ENCODE measurements at places on chromosomes 11 and 22.
A peak's percentile ranks its signal among the peaks of the same experiment; 100 is the strongest.

DNA sequence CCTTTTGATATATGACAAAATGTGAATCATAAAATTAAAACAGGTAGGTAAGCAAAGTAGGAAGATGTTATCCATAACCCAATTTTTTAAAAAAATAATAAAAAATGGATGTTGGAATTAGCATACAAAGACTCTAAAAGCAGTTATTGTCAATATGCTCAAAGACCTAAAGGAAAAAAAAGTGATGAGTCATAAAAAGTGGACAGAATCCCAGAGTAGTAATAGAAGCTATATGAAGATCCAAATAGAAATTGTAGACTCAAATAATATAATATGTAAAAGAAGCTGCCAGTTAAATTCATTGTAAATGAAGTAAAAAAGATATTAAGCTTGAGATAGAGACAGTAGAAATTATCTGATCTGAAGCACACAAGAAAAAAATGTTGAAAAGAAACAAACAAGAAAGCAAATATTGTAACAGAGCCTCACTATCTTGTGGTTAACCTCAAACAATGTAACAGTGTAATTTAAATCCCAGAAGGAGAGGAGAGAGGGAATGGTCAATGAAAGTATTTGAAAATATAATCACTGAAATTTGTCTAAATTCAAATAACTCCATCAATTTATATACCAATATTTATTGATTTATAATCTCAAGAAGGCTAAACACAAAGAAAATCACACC, 773.4 kb upstream of the RAG2 start:
- peak; percentile 43 for DNase-seq

DNA sequence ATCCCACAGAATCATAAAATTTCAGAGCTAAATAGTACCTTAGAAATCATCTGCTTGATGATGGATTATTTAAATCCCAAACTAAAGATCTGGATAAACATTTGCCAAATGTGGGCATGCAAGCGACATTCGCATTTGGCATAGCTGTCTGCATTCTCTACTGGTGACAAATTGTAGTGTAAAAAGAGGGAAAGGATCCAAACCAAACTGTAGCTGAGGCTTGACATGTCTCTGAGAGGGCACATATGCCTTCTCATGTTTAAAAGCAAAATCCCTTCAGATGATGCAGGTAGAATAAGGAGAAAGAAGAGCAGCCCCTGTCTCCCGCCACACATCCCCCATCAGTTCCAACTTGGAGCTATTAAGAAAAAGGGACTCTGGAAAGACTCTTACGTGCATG, 257.5 kb upstream of the MTNR1B start:
- DNase-seq, result no peak

GRCh38 chr11:23143022-23143421, 282.7 kb upstream of the CCDC179 start:
- no peak for DNase-seq

DNA sequence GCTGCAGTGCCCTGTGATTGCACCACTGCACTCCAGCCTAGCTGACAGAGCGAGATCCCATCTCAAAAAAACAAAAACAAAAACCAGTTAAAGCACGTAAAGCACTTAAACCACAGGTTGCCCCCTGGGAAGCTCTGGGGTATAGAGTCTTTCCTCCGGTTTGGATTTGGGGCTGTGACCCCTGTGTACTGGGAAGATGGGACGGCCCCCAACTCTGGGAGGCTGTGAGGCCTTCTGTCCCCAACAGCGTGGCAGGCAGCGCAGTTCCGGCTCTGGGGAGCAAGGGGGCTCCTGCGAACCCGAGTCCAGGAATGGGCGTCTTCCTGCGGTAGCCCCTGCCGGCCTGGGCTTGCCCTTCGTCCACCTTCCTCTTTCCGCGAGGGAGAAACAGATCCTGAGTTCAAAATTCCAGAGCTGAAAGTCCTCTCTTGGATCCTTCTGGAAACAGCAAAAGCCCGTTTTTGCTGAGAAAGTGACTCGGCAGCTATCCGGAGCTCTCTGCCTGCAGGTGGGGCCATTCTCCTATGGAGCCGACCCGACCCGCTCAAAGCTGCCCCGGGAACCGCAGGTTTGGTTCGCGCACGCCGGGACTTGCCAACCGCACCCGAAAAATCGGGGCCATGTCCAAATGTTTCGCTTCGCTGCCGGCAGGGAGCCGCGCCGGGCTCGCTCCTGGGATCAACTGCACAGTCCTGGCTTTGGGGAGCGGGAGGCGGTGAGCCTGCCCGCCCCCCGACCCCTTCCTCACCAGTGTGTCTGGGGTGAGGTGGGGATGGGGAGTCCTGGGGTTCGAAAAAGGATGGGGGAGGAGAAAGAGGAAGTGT, 36.3 kb upstream of the POLA2 start:
- peak; percentile 80 for DNase-seq

DNA sequence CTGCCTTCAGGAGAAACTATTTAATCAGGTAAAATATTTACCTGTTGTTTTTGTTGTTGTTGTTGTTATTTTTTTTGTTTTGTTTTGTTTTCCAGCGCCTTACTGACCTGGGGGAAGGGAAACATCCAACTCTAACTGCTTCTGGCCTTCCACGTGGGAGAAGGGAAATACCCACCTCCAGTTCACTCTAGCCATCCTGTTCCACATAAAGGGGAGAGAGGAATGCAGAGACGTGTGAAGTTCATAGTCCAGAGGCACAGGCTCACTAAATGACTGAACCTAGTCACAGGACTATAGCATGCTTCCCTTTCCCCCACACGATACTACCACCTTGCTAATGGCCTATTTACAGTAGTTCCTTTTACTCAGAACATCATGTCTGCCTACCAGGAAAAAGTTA, 72.4 kb upstream of the VSTM5 start:
- no peak for DNase-seq

DNA sequence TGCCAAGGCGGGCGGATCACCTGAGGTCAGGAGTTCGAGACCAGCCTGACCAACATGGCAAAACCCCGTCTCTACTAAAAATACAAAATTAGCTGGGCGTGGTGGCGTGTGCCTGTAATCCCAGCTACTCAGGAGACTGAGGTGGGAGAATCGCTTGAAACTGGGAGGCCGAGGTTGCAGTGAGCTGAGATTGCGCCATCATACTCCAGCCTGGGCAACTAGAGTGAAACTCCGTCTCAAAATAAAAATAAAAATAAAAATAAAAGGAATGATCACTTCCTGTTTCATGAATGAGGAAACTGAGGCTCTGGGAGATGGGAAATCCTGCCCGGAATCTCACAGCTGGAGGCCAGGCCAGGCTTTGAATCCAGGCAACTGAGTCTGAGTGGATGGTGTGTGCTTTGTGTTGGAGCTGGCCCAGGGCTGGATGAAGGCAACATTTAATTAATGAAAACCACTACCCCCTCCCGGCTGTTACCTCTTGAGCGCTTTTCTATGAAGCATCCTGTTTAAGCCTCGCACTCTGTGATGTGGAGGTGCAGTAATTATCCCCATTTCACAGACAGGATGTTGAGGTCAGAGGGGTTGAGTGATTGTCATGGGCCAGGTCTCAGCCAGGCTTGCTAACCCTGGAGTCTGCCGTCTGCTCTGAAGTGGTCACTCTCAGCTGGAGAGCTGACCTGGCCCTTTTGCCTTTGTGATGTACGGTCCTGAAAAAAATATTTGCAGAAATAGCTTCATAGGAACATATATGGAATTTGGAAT, 27.8 kb downstream of the LRP5 start:
- DNase-seq, result no peak

DNA sequence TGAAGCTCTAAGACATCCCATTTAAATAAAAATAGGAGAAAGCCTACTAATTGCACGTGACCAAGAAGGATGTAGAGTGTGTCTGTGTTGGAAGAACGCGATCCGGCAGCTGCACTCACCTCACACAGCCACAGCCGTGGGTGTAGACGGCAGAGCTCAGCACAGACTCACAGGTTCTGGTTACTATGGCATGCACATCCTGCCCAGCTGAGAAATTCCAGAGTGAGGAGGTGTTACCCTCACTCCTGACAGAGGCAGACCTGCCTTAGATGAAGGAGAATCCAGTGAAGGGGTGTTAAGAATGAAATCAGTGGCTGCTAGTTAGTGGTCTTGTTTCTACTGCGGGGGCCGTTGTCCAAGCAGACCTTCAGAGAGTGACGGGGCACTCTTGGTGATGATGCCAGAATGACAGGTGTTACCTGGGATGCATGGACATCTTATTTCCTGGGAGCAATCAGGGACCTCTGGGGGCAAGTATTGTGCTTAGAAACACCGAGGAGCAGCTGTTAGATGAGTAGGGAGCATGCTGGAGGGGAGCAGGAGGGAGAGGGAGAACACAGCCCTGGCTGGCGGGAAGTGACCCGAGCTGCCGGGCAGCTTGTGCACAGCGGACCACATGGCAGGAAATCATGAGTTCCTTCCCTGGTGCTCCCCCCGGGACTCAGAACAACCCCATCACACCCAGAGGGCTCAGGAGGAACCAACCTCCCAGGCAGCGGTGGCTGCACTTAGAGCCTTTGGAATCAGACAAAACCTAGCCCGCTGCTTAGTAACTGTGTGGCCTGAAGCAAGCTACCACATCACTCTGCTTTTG, 12.3 kb downstream of the KCNJ5 start:
- DNase-seq, result no peak

DNA sequence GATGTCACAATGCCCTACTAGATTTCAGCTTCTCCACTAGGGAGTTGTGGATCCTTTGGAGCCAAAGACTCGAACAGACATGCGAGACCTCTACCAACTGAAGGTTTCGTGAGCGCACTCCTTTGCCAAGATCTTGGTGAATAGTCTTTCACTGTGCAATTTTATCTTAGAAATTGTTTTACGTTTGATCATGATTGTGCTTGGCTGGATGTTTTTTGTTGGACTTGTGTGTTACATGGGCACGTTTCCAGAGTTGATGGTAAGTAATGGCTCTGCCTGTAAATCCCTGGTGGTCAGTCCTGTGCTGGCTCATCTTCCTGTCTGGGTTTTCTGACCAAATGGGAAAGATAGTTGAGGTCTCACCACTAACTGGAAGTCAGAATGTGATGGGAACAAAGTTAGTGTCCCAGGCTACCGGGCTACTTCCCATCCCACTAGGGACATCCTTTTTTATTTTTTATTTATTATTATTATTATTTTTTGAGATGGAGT, at the start of gene MISFA:
Gene MISFA, plus strand, starts transcription at position 51 of the 492 bp plus-strand sequence. Its CDS starts 140 bp downstream, at position 191.
- DNase-seq, result no peak

DNA sequence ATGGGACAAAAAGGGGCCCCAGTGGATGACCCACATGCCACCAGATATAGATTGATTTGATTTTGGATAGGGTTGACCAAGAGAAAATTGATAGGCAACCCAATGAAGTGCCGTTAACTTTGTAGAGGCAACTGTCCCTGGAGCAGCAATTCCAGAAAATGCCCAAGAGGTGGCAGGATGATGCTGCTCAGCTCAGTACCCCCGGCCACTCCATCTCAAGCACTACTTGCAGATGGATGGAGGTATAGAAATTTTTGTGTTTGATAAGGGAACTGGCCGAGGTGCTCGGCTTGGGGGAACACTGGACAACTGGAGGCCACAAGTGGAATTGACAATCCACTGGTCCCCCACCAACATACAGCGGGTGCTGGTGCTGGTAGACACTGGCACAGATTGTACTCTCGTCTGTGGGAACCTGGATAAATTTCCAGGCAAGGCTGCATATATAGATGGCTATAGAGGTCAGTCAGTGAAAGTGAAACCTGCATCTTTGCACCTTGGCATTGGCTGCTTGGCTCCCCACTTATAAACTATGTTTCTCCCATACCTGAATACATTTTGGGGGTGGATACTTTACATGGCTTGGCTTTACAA, 86.3 kb downstream of the CCDC83 start:
- DNase-seq, result peak; percentile 94

GRCh38 chr11:60251485-60252212, 8.7 kb upstream of the MS4A4E start:
- peak; percentile 87 for DNase-seq

DNA sequence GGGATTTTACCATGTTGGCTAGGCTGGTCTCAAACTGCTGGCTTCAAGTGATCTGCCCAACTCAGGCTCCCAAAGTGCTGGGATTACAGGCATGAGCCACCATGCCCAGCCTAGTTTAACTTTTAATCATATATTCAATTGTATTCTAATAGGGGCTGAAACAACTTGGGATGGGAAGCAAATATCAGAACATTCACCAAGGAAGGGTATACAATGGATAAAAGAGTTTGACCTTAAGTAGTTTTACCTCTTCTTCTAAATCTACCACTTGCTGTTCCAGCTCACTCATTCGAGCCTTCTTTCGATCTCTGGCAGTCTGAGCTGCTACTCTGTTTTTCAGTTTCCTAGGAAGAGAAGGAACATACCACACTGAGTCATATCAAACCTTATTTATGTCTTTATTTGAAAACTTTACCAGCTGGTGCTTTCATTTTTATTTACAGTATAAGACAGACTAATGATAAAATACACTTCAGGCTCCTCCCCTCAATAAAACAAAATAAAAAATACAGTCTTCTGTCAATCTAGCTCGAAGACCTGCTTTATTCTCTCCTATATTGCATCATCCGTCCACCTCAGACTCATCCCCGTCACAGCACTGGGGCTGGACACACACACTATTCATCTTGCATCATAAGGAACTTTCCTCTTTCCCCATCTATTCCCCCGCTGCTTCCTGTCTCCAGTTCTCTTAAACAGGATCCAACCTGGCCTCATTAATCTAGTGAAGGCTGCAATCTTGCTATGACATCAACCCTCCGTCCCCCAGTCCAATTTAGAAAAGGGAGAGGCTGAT, 1.4 kb downstream of the XBP1 start:
- DNase-seq, result peak; percentile 85

GRCh38 chr11:125343718-125344131, 152.3 kb downstream of the FEZ1 start:
- no peak for DNase-seq

GRCh38 chr22:36860821-36861659, at the start of gene NCF4:
TSS of gene NCF4 (plus strand) at chr22:36861006. CDS start at chr22:36861172, 166 bp downstream.
- peak; percentile 95 for DNase-seq

GRCh38 chr11:13168271-13168670, 109.3 kb upstream of the BMAL1 start:
- DNase-seq, result no peak

- DNase-seq, result no peak
These were observed 18.9 kb upstream of the INSC start for GRCh38 chr11:15095736-15096228.

DNA sequence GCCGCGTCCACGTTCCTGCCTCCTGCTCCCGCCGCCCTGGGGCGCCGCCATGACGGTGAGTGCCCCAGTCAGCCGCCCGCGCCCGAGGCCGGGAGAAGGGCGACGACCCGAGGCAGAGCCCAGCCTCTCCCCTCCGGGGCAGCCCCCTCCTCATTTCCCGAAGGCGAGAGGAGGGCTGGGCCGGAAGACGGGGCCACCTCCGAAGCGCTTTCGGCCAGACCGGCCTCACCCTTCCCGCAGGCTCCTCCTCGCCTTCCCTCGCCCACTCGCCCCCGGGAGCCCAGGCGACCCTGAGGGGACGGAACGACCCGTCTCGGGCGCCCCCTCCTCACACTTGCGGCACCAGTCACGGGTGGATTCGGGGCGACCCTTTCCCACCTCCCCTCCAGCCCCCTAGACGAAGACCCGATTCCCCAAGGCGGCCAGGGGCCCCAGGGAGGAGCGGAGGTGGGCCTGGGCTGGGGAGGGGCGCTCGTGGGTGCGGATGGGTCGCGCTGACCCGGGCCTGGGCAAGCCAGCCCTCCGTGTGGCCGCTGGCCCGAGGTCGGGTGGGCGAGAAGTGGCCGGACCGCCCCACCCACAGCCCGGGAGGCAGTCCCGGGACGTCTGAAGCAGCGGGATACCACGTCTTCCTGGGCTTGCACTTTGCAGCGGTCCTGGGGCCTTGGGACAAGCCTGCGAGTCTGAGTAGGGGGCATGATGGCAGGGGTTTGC, 49.7 kb downstream of the TRIOBP start:
- peak; percentile 31 for DNase-seq

- no peak for DNase-seq
These were observed 5.4 kb downstream of the SFI1 start for GRCh38 chr22:31501738-31502137.

GRCh38 chr22:22902247-22903001, 14.8 kb downstream of the IGLL5 start:
- no peak for DNase-seq

GRCh38 chr11:57641011-57641807, 8.5 kb downstream of the YPEL4 start:
- DNase-seq, result peak; percentile 80
